ENCODE measurements at places on chromosomes 1 and 21.

- no peak for DNase-seq
Observed at GRCh38 chr1:183178545-183178944, 7.5 kb upstream of the LAMC2 start.

GRCh38 chr1:110502402-110503151 is 16.4 kb downstream of the KCNA10 start:
- DNase-seq: no peak

DNA sequence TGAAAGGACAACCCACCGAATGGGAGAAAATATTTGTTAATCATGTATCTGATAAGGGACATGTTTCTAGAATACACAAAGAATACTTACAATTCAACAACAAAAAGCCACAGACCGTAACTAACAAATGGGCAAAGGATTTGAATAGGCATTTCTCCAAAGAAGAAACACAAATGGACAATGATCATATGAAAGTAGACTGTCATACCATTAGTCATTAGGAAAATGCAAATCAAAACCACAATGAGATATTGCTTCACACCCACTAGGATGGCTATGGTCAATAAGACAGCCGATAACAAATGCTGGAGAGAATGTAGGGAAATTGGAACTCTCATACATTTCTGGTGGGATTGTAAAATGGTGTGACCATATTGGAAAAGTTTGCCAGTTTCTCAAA is 367.2 kb upstream of the SGIP1 start:
- no peak for DNase-seq

GRCh38 chr1:160801836-160802580 is 6.0 kb downstream of the LY9 start:
- no peak for DNase-seq

DNA sequence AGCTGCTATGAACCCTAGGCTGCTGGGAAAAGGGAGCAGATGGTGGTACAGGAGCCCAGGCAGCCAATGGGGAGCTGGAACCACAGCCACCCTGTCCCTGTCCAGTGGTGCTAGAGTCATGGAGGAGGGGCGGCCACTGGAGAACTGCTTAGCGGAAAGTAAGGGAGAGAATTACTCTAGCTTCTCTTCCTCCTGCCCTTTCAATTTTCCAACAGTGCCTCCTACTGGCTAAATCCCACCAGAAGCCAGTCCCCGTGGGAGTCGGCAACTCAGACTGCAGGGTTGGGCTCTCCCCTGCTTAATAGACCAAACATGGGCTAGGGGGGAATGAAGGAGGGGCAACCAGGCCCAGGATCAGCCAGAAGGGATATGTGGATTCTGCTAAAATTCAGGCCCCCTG is 154.5 kb downstream of the ACTL8 start:
- no peak for DNase-seq

Data from transverse colon (tissue), 4 donors.